ENCODE measurements at places on chromosomes 6 and 20.

GRCh38 chr6:168536665-168537539, 95.9 kb downstream of the SMOC2 start:
- DNase-seq = no peak

- no peak for DNase-seq
Measured at GRCh38 chr20:17870086-17870740, 98.4 kb downstream of the SNX5 start.

GRCh38 chr6:134830194-134830593, 119.7 kb downstream of the ALDH8A1 start:
- DNase-seq = no peak

- no peak for DNase-seq
Measured at GRCh38 chr6:103396768-103397167, 1463.0 kb downstream of the HACE1 start.

- DNase-seq = no peak
Measured at GRCh38 chr6:158697811-158698210, 48.0 kb downstream of the SYTL3 start.

- no peak for DNase-seq
Measured at GRCh38 chr20:41198443-41198842, 61.1 kb downstream of the PLCG1 start.

GRCh38 chr6:14975471-14975817, 270.4 kb upstream of the JARID2 start:
- DNase-seq = peak; percentile 8

DNA sequence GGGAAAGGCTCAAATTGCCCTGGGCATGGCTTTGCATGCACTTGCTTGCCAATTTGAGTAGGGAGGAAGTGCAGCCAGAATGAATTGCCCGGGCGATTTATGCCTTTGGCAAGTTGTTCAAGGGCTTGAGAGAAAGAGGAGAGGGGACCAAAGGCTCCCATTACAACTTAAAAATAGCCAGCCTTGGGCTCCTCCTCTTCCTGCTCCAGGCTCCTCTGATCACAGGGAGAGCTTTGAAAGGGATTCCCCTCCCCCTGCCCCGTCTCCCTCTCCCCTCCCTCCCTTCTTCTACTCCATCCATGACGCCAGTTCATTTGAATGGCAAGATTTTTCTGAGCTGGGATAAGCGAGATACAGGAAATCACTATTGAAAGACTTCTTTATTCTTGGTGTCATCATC, 304.9 kb upstream of the JAG1 start:
- DNase-seq = no peak

- no peak for DNase-seq
Measured at GRCh38 chr6:125784365-125784764, 6.4 kb upstream of the NCOA7 start.

DNA sequence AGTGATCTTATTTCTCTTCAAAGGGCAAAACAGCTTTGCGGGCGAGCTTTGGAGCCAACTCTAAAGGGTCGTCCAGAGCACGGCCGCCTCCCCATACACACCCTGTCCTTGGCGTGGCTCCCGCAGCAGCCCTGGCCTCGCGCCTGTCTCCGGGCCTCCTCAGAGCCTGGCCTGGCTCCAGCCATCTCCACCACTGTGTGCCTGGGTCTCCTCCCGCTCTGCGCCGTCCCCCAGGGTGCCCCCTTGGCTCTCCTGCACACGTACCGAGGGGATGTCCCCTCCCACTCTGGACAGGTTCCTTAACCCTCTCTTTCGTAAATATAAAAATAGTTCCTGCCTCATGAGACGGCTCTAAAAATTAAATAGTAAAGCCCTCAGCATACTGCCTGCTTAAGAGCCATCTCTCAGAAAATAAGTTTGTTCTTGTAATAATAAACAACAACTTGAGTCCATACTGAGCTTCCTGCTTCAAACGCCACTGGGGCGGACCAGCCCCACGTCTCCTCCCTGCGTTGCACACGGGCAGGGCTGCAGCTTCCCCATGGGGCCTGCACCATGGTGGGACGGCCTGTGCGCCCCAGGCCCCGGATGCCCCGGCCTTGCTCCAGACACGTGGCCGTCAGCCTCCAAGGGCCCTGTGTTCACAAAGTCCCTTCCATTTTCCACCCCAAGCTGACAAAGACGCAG, 226.2 kb downstream of the TTLL2 start:
- no peak for DNase-seq

GRCh38 chr6:69422475-69422874, 374.3 kb downstream of the LMBRD1 start:
- DNase-seq = no peak

DNA sequence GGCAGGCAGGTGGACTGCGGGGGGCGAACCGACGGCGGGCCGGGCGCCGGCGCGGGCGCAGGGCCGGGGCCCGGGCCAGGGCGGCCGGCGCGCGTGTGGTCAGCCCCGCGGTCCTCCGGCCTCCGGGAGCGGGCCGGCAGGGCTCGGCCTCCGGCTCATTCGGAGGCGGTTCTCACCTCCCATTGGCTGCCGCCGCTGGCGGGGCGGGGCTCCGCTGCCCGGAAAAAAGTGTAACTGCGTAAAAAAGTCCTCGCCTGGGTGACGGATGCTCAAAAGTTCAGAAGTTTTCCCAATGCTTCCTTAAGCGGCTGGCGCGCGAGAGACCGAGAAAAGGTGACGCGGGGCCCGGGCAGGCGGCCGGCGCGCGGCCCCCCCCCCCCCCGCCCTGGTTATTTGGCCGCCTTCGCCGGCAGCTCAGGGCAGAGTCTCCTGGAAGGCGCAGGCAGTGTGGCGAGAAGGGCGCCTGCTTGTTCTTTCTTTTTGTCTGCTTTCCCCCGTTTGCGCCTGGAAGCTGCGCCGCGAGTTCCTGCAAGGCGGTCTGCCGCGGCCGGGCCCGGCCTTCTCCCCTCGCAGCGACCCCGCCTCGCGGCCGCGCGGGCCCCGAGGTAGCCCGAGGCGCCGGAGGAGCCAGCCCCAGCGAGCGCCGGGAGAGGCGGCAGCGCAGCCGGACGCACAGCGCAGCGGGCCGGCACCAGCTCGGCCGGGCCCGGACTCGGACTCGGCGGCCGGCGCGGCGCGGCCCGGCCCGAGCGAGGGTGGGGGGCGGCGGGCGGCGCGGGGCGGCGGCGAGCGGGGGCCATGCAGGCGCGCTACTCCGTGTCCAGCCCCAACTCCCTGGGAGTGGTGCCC, at the start of gene FOXC1:
Gene FOXC1, plus strand, starts transcription at position 268 of the 849 bp plus-strand sequence. Its CDS starts 531 bp downstream, at position 799.
- peak; percentile 39 for DNase-seq

DNA sequence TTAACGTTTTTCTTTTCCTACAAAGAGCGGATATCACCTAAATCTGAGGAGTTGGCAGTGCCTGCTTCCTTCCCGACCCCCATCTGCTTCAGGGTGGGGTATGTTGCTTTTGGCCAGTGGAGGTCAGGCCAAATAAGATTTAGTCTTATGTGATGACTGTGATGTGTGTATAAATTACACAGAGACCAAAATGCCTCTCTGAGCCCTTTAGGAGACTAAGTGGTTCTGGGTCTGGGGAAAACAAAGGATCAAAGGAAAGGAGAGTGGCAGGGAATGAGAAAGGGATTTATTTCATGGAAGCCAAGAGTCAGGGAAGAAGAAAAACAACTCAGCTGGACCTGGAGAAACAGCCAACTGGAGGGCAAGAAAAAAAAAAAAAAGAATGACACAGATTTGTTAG, 39.1 kb upstream of the TBC1D7 start:
- no peak for DNase-seq

DNA sequence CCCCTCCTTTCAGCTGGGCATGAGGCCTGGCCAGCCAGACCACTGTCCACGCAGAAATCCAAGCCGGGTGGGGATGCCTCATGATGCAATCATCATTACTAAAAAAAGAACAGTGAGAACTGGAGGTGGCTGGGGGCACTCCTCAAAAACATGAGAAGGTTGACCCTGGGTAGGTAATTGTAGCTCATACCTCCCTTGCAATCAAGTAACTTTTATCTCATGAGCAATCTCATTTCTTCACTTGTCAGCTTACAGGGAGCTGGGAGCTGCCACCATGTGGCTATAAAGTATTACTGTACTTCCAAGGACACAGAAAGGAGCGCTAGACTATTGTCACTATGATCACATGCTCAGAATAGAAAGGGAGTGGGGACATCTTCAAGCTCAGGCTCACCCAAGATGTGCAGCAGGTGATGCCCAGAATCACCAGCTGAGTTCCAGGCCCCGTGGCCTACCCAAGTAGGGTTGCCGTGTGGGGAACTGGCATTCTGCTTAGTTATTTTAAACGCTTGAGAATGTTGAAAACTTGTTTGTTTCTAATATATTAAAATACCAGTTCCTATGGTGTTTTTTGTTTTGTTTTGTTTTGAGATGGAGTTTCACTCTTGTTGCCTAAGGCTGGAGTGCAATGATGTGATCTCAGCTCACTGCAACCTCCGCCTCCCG, 3.0 kb upstream of the CDH26 start:
- DNase-seq = peak; percentile 67

GRCh38 chr20:19701429-19701828, 56.6 kb upstream of the RIN2 start:
- DNase-seq = no peak

GRCh38 chr6:12882761-12883290, 166.3 kb downstream of the PHACTR1 start:
- DNase-seq = no peak

DNA sequence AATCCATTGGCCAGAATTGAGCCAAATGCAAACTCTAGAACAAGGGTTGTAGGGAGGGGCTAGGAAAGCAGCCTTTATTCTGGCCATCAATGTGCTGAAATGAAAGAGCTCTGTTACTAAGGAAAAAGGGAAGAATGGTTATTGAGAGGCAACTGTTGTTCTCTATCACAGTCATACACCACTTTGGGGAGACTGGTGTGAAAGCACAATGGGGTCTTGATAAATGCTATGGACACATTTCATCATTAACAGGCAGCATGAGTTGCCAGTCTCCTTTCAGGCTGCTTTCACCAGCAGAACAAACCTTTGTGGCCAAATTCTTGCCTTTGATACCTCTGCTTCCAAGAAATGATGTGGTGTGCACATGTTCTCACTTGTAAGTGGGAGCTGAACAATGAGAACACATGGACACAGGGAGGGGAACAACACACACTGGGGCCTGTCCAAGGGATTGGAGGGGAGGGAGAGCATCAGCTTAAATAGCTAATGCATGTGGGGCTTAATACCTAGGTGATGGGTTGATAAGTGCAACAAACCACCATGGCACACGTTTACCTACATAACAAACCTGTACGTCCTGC, 86.2 kb downstream of the CDS2 start:
- DNase-seq = no peak

DNA sequence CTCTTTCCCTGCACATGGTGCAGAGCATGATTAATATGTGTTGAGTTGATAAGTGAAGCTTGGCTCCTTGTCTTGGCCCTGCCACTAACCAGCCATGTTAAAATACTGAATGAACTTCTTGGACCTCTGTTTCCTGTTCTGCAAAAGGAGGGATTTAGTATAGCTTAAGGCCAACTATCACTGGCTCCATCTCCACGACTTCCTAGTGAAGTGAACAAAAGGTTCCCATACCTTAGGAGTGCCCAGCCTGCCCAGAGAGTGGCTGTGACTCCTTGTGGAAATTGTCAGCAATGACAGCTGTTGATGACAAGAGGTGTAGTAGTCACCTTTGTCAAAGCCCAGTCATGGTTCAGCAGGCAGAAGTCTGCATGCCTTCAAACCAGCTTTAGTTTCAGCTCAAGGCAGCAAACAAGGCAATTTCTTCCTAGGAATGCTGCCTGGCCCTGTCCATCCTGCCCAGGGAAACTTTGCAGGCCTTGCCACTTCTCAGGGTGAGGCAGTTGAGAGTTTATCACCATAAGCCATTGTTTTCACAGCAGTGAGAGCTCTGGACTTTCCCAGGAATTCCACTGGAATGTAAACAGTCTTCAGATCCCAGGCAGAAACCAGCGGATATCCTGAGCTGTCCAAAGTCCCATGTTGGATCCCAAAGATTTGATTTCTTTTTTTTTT, 169.7 kb upstream of the TNFAIP3 start:
- no peak for DNase-seq

DNA sequence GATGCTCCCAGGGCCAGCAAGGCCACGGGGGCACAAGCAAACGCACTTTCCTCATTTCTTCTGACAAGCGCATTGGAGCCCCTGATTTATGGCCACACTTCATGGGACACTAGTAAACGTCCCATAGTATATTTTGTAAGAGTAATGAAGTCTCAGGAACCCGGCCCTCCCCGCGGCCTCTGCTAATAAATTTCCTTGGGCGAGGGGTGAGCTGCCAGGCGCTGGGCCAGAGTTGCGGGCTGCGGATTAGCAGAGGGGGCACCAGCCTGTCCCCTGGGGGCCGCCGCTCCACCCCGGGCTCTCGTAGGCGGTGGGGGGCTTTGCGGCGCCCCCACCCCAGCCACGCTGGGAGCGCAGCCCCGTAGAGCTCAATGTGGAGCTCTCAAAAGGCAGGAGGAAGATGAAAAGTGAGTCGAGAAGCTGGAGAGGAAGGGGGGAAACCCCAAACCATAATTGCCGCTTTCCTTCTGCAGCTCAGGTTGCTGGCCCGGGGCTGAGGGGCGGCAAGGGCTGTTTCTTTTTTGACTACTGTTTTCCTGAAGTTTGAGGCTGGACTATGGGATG, 173.6 kb downstream of the CDC5L start:
- no peak for DNase-seq

- DNase-seq = no peak
Measured at GRCh38 chr6:126170978-126171382, 168.9 kb upstream of the CENPW start.

DNA sequence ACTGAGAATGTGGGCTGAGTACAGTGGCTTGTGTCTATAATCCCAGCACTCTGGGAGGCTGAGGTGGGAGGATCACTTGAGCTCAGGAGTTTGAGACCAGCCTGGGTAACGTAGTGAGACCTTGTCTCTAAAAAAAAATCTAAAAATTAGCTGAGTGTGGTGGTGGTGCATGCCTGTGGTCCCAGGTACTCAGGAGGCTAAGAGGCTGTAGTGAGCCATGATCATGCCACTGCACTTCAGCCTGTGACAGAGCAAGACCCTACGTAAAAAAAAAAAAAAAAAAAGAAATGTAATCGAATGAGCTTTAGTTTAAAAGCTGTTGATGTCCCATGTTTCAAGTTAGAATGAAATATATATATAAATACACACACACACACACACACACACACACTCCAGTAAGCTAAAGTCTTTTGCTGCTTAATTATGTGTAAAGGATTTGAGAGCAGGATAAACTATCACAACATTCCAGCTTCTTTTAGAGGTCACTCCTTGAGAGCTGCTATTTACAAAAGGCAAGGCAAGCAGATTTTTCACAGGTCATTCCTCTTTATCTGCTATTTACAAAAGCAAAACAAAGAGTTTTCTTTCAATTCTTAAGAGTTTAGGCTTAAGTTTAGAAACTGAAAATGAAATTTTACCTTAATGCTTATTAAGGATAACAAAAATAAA, 4.7 kb upstream of the MICAL1 start:
- no peak for DNase-seq

- no peak for DNase-seq
Measured at GRCh38 chr6:109311471-109311870, 70.8 kb downstream of the CD164 start.

DNA sequence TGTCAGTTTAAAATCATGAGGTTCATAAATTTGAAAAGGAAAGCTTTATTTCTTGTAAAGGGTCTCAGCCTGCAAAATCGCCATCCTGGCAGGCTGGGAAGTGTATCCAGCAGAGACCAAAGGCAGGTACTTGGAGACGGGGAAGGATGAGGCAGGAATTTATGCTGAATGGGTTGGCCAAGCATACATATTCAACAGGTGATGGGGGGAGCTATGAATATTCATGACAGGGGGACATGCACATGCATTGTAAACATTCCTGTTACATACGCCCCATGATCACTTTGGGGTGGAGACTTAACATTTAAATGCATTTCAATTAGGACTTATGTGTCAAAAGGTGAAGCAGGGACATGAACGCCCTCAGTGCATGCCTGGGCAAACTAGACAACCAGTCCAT, 9.8 kb upstream of the SLC22A1 start:
- no peak for DNase-seq
